ENCODE measurements at places on chromosomes 5 and 9.

DNA sequence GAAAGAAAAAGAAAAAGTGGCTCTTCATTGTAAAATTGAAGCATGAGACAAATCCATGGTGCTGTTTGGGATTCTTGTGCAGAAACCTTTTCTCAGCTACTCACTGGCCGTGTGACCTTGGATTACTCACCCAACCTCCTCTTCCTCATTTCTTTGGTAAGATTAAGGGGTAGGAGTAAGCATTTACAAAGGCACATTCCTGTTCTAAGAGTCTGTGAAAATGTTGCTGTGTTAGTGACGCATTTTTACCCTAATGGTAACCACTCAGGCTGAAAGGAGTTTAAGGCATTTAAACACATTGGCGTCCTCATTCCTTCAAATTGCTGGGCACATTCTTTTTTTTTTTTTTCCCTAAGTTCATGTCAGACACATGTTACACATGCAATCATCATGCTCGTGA is 4.3 kb downstream of the RAI14 start:
- DNase-seq, result no peak

DNA sequence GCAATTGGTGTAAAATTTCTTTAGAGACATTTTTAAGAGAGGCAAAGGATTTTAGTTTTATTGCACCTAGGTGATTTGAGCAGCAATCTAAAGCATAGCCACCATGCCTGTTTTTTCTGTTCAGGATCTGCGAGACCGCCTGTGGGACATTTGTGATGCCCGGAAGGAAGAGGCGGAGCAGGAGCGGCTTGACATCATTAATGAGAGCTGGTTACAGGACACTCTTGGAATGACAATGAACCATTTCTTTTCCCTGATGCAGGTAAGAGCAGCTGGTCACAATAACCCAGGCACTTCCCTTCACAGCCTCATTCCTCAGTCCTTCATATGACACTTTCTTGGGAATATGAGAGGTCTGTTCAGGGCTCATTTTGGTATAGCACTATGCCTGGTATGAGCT is 103.2 kb upstream of the IL7R start:
- no peak for DNase-seq

GRCh38 chr9:136077491-136077890 is 17.6 kb downstream of the NACC2 start:
- DNase-seq, result no peak

DNA sequence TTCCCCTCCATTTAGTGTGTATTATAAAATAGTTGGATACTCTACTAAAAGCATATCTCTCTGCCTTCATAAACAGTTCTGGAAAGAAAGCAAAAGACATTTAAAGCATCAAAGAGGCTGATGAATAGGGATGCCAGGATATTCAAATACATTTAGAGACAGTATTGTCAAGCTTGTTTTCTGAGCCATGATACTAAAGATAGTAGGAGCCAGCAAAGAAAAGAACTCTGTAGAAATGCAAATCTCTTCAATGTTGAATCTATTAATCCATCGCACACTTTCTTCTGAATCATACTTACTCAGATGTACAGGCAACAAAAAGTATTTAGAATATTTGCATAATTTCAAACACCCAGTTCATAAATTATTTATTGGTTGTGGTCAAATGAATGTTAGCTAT is 207.1 kb upstream of the MEF2C start:
- DNase-seq, result no peak

GRCh38 chr5:134517553-134517952 is 7.9 kb upstream of the JADE2 start:
- no peak for DNase-seq

DNA sequence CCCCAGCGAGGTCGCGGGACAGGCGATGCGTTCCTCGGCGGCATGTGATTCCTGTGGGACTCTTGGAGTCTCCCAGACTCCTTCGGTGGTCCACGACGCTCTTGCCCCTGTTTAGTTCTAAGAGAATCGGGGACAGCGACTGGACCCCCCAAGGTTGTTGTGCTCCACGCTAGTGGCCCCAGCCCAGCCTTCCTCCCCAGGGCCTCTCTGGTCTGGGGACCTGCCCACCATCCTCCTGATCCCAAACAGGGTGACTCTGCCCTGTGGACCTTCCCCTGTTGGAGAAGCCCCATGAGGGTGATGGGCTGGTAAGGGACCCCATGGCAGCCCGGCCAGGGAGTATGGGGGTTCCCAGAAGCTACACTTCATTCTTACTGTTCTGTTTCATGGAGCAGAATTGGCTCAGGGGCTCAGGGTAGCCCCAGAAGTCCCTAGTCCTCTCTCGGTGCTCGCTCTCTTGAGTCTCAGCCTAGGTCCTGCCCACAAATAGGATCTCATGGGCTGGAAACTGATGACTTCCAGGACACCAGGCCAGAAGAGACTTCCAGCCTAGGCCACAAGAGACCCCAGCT is 880 bp downstream of the CARD19 start:
- peak; percentile 12 for DNase-seq

DNA sequence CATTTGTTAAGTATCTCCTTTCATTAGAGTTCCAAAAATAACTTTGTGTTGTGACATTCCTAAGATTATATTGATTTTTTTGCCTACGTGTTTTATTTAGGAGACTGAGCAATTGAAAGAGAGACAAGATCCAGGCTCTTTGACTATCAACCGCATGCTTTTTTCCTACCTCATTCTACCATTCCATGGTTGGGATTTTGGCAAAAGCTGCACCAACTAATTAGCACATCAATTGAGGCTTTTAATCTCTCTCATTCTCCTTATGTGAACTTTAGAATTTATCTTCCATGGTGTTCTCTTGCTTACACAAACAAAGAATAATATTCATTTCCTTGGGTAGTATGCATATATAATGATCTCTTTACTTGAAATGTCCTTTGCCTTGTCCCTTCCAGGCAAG is 338.7 kb upstream of the SMC2 start:
- no peak for DNase-seq

DNA sequence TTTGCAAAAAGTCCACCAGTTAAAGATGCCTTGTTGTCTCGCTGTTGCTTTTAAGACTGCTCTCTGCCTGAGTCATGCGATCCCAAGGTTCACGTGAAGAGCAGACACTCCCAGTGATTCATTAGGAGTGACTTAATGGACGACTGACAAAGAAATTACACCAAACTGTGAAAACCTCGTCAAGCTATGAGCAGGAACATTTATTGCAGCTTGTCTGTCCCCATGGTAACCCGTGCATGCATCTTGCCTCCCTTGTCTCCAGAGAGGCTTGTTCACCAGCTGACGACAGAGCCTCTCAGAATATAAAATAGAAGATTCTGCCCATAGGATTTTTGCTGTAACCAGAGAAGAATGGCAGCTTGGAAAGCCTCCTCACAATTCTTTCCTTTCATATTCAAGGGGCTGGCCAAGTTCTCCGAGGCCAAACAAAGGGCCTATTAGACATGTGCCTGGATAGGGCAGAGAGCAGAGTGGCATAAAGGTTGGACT is 352.7 kb downstream of the SPOCK1 start:
- no peak for DNase-seq

DNA sequence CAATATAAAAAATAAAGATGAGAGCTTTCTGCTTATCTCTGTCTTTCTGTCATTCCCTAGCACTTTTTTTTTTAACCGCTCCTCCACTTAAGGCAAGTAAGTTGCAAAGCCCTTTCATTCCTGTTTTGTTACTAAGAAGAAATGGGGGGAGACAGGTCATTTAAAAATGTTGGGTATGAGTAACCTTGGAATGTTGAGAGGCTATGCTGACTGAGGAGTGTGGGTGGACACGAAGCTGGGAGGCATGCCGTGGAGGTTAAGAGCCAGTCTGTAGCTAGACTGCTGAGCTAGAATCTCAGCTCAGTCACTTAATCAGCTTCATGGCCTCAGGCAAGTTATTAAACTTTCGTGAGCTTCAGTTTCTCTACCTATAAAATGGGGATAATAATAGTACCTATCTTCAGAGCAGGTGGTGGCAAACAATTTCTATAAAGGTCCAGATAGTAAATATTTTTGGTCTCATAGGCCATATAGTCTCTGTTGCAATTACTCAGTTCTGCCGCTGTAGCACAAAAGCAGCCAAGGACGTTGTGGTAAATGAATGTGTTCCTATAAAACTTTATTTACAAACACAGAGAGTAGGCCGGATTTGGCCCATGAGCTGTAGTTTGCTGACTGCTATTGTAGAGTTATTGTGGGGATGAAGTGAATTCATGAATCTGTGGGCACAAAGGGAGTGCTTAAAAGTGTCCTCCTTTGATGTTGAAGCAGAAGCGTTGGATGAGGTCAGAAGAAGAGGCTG is 220.0 kb downstream of the GABBR2 start:
- no peak for DNase-seq

DNA sequence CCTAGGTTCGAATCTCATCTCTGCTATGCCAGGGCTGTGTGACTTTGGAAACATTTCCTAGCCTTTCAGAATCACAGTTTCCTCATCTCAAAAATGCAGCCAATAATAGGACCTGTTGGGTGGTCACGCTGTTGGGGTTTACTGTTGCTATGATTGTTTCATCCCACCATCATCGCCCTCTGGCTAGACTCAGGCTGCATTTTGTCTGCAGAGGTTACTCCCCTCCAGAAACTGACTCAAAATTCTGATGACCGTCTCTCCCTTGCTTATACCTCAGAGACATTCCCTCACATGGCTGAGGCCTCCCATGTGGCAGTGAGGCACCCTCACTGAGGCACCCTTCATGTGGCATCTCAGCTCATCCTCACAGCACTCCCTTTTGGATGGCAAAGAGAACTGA is 61.6 kb downstream of the COL27A1 start:
- DNase-seq, result no peak

DNA sequence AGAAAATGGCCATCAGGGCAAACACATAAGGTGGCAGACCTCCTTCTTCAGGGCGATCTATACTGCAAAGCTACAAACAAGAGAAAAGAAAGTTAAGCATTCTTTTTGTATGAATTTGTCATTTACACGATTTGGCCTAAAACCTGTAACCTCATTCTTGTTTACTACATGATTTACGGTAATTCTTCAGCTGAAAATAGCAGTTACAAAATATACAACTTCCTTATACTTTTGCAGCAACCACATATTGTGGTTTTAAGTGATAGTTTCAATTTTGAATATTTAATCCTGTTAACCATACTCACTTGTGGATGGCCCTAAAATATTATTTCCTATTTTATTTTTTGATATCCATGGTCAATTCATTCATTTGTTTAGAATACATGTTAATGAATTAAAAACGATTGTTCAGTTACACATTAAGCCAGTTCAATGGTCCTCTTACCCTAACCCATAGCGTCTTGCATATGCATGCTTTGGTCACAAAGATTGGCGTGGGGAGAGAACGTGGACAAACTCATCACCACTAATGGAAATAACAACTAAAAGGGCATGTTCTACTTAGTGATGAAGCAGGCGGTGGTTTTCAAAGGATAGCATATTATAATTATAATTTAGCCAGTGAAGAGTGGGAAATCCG is 16.6 kb downstream of the TUT7 start:
- no peak for DNase-seq

DNA sequence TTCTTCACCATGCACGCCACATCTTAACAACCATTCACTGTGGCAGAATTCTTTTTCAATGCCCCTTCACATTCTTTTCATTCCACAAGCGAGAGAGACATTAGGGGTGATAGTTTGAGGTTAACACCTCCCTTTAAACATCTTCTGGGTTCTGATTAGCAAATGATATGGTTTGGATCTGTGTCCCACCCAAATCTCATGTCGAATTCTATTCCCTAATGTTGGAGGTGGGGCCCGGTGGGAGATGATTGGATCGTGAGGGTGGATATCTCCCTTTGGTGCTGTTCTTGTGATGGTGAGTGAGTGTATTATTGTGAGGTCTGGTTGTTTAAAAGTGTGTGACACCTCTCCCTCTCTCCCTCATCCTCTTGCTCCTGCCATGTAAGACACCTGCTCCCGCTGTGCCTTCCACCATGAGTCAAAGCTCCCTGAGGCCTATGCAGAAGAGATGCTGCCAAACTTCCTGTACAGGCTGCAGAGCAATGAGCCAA is 46.1 kb upstream of the RAI14 start:
- no peak for DNase-seq

GRCh38 chr9:77486968-77487367 is 161.2 kb downstream of the GNA14 start:
- no peak for DNase-seq

GRCh38 chr9:128828719-128829452 is 708 bp downstream of the SPOUT1 start:
- no peak for DNase-seq

DNA sequence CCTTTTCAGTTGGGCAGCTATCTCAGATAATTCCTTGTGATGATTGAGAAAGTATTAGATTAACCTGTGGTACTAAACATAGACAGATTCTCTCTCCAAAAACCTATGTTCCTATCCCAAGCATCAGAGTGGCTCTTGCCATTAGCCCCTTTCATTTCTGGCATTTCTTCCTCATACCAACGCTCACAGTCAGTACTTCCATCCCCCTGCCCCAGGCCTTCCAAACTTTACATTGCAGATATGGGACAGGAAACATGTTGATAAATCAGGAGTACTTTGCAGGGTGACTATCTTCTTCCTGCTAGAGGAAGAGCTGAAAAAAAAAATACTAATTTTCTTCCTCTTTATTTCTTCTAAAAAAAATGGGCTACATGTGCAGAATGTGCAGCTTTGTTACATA is 442.6 kb upstream of the RGMB start:
- no peak for DNase-seq

DNA sequence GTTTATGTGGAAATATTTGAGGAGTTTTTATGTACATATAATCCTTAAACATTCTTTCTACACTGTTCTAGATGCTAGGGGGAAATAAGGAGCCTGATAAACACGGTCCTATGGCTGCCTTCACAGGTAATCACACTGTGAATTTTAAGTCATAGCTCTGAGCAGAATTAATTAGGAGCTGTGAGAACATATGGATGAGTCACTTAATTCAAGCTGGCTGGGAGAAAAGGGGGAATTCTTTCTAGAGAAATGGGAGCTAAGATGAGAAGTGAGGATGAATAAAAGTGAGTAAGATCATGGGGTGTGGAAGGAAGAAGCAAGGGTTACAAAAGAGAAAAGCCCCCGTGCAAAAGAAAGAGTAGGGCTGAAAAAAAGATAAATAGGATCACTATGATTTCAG is 290.8 kb downstream of the DNAH5 start:
- no peak for DNase-seq

DNA sequence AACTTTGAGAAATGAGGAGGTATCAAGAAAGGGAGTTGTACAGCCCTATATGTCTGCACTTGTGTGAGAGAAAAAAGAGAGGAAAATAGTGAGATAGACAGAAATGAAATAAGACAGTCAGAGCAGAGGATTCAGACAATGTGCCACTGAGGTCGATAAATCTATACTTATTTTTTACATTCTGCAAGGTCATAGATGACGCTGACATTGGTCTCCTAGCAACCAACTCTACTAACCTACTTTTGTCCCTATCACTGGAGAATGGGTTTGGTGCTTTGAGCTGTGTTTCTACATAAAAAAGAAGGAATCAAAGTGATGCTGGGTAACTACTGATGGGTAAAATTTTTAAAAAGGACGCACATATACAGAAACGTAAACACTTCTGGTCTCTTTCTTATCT is 573.3 kb upstream of the RORB start:
- DNase-seq, result no peak

- peak; percentile 66 for DNase-seq
Measured at GRCh38 chr5:68460147-68460798, 244.7 kb downstream of the PIK3R1 start.

GRCh38 chr9:129262261-129262660 is 84.2 kb upstream of the IER5L start:
- DNase-seq, result no peak

- DNase-seq, result no peak
Measured at GRCh38 chr9:99008203-99008602, 64.5 kb downstream of the COL15A1 start.

- DNase-seq, result no peak
Measured at GRCh38 chr9:95226921-95227320, 90.6 kb downstream of the FANCC start.

GRCh38 chr9:114110180-114110579 is 11.1 kb upstream of the KIF12 start:
- no peak for DNase-seq

GRCh38 chr9:2479056-2479565 is 142.5 kb upstream of the VLDLR start:
- no peak for DNase-seq

Measured in small intestine (tissue), 16 donors.